ENCODE measurements at places on chromosomes 5 and 9.

DNA sequence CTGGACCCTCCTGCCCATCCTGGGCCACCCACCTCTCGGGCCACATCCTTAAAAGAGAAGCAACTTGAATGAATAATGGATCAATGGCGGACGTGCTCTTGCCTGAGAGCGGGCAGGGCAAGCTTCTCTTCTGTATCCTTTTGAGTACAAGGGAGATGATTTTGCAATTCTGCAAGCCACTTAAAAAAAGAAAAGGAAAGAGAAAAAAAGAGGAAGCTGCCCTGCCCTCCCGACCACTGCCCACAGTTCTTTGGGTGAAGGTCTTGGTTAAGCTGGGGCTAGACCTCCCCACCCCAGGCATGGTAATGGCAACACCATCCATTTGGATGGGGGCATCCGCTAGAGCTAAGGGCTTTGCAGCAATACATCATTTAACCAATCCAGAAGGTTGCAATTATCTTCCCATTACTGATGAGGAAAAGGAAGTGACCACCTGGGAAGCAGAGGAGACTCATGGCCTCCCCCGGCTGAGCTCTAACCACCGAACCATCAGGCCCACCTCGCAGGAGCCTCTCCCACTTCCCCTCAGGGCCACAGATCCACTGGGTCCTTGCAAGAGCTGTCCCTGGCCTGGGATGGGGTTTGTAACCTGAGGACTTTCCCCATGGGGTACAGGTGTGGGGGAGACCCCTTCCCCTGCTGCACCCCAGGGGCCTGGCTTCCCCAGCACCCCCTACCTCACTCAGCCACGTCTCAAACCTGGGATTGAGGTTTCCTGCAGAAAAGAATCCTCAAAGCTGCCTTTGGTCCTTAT is 27.8 kb upstream of the LAMC3 start:
- no peak for DNase-seq

GRCh38 chr5:100157066-100157465 is 378.1 kb upstream of the FAM174A start:
- no peak for DNase-seq

DNA sequence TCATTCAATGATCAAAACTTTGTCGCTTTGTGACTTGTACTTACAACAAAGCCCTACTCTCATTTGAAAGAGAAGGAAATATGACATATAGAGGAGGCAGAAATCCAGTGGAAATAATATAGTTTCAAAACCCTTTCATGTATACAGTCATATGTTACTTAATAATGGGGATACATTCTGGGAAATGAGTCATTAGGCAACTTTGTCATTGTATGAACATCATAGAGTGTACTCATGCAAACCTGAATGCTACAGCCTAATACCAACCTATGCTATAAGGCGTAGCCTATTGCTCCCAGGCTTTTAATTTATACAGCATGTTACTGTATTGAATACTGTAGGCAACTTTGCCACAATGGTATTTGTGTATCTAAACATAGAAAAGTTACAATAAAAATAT is 69.0 kb upstream of the SMC2 start:
- no peak for DNase-seq

DNA sequence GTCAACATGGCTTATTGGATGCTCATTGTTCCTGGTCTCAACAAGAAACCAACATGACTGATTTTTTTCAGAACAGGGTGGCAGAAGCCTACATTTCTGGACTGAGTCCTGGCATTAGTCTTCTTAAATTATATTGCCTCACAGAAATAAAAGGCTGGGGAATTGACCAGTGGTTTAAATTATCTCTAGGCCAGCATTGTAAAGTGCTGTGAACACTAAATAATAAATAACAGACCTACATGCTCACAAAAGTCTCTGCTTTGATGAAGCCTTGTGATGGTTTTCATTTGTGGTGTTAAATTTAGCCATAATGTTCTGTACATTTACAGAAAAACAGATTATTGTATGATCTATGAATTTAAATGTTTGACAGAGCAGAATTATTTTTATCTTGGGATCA is 44.7 kb upstream of the CD180 start:
- DNase-seq = no peak
